NCI-H1092 (cell line): ENCODE measurements at places on chromosomes 1 and 21.

- no peak for DNase-seq
Measured at GRCh38 chr1:188261849-188262248, 1433.1 kb downstream of the PLA2G4A start.

DNA sequence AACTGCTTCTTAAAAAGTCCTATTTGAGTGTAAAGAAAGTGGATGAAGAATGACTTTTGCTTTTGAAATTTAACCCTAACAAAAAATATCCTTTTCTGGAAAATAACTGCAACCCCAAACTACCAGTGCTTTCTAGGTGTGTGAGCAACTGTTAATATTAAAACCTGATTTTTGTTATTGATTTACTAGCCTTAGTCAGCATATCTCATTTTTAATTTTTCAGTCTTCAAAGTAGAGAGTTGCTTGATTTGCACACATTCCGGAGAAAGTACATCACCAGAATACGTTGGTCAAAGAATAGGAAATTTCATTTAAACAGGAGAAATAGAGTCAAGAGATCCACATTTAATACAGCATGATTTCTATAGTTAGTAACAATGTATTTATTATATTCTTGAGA lies 141.8 kb upstream of the ADAMTS5 start:
- no peak for DNase-seq

- no peak for DNase-seq
Measured at GRCh38 chr1:242745079-242745478, 220.6 kb upstream of the PLD5 start.

DNA sequence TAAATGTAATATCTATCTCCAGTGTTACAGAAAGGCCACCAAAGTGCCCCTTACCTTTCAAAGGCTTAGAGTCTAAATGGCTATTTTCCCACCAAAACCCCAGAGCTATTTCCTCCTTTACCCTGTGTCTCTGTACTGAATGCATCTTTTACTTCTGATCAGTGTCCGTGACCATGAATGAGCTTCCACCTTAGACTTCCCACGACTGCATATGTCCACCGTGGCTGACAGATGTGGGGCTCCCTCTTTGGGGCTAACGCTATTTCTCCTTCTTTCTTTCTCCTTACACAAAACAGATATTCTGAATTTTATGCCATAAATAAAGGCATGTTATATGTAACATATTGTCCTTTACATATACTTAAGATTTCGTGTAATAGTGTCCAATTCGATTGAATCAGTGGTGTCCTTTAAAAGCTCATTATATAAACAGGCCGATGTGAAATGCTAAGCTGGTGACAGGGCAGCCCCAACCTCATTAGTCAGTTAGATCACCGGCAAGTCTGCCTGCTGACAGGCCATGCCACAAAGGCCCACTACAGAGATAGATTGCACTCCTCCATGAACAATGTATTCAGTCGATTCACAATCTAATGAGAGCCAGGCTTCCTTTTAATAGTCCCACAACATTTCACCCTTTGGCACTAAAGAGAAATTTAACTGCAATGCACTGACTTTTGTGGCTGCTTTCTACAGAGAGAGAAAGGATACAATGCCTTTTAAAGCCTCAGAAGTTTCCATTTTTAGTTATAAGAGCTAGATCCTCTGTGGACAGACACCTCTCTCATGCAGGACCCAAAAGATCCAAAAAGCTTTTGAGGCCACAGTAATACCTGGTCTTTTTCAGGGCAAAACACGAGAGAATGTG lies 297.9 kb downstream of the PCP4 start:
- no peak for DNase-seq

DNA sequence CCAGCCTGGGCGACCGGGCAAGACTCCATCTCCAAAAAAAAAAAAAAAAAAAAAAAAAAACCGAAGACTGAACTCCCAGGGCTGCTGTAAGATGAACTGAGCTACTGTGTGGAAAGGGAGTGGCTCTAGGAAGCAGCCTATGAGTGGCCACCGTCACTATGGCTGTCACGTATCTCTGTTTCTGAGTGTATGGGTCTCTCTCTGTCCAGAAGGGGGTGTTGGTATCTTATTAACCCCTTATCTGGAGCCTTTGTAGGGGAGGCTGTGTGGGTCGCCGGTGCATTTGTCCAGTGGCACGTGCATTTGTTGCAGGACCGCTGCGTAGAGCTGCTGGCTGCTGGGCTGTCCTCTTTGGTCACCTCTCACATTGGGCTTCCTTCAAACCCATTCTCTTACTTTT lies 326.6 kb downstream of the CAMTA1 start:
- no peak for DNase-seq

GRCh38 chr1:18320051-18320450 lies 160.7 kb upstream of the KLHDC7A start:
- DNase-seq: no peak

DNA sequence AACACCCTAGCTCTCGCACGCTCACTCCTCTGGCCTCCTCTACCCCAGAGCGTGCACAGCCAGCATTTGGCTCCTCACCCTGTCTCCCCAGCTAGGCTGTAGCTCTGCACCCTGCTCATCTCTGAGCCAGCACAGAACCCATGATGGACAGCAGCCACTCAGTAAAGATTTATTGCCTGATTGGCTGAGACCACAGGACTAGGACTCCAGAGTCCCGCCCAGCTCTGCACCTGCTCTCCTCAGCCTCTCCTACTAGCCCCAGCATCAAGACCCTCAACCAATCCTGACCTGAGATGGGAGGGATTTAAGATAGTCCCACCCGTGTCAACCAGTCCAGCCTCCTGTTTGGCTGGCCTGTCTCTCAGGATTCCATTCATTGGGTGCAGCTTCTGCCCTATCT lies 9.3 kb downstream of the C1QB start:
- DNase-seq: peak; percentile 21

DNA sequence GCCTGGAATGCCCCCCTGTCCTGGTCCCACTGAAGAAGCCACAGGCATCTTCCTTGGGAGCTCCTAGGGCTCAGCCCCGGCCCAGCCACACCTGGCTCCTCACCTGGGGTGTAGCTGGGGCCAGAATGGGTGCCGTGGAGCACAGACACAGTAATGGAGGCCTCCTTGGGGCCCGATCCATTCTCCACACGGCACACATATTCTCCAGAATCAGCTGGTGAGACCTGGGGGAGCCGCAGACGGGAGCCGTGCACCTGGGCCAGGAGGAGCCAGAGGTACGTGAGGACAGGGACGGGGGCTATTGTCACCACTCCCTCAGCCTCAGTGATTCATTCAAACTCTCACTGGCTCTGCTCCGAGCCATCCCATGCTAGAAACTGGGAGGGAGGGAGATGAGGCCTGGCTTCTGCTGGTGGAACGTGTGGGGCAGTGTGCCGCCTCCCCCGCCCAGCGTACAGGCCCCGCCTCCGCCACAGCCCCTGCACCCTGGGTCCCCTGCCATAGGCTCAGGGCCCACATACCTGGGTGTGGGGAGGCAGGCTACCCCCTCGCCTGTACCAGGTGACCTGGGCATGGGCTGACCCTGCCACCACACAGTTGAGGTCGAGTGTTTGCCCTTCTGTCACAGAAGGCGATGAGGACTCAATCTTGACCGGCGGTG lies 42.2 kb downstream of the LDLRAD2 start:
- no peak for DNase-seq

GRCh38 chr1:41683681-41684500 lies 199.4 kb upstream of the EDN2 start:
- DNase-seq: no peak

- no peak for DNase-seq
Measured at GRCh38 chr1:99996951-99997350, 27.2 kb downstream of the SLC35A3 start.

DNA sequence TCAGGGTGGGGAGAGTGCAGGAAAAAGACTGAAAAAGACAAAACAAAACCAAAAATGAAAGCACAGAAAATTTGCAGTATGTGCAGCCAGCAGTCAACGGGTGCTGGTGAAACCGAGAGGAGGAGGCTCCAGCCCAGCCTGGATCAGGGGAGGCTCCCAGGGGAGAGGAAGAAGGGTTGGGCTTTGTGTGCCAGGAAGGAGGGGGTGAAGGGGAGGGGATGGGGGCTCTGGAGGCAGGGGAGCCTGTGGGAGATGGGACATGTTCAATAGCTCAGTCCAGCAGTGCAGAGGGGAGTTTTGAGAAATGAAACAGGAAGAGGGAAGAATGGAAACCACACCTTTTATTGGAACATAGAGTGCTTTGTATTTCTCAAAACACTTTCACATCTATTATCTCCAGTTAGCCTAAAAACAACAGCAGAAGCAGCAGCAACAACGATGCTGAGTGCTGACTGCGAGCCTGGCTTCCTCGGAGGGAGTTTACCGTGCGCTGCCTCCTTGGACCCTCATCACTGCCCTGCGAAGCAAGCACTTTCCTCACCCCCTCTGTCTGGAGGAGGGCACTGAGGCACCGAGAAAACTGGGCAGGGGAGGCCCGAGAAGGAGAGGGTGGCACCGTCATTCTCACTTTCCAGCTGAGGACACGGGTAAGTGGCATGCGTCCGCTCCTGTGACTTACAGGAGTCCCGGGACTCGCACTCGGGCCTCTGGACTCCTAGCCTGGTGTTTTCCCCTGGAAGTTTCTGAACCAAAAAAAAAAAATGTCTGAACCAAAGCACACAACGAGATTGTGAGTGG lies 62.9 kb downstream of the MDM4 start:
- peak; percentile 33 for DNase-seq

- DNase-seq: no peak
Measured at GRCh38 chr1:162663589-162664106, 31.4 kb downstream of the DDR2 start.

GRCh38 chr21:41536827-41537103 lies 28.8 kb upstream of the TMPRSS2 start:
- no peak for DNase-seq

- DNase-seq: no peak
Measured at GRCh38 chr1:161885003-161885402, 118.9 kb downstream of the ATF6 start.

GRCh38 chr1:47262787-47263413 lies 30.9 kb upstream of the TAL1 start:
- no peak for DNase-seq

DNA sequence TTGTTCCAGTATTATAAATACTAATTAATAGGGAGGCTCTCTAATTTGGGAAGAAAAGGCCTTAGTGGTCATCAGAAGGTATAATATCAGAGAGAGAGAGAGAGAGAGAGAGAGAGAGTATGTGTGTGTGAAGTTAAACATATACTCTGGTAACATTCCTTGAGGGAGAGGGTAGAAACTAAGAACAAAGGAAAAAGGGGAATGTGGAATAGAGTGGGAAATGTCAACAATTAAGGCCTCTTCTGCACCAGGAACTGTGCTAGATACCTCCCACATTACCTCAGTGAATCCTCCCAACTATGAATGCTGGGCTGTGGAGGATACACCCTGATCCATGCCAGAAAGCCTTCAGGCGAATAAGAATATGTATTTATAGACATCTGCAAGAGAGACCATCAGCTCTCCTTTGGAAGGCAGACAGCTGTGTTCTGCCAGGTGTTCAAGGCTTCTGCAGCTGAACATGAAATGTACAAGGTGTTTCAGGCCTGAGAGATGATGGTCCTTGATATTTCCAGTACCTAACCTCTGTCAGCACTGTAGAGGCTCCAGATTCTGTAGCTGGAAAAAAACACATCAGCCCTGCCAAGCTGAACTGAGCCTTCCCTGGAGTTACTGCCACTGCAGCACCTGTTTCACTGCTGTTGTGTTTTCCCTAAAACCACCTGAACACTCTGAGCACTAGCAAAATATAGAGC lies 29.1 kb downstream of the TBX15 start:
- no peak for DNase-seq

- DNase-seq: no peak
Measured at GRCh38 chr1:184254849-184255248, 132.0 kb upstream of the C1orf21 start.

DNA sequence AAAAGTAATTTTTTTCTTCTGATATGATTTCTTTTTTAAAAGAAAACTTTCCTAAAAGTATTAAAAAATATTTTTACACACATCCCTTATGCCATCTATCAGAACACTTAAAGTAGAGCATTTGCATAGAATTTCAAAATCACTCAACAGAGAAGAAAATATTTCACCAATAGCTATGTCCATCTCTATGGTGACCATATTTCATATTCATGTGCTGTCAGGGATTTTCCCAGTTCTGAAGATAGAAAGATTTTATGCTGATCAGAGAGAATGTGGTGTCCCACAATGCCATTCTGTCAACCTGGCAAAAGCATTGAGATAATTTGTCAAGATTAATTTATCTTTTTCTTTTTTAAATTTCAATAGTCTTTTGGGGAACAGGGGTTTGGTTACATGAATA lies 87.0 kb downstream of the C4BPA start:
- DNase-seq: no peak

DNA sequence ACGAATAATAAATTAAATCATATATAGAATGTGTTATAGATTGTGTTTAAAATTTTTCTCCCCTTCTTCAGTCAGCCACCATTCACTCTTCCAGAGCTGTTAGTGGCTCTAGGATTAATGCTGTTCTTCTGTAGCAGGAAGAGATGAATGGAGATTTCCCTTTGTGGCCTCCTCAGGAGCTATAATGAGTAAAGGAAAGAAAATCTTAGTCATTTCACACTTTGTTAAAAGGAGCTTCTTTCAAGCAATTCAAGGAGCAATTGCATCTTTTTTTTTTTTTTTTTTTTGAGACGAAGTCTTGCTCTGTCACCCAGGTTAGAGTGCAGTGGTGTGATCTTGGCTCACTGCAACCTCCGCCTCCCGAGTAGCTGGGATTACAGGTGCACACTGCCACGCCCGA lies 23.7 kb upstream of the TMCO2 start:
- no peak for DNase-seq

DNA sequence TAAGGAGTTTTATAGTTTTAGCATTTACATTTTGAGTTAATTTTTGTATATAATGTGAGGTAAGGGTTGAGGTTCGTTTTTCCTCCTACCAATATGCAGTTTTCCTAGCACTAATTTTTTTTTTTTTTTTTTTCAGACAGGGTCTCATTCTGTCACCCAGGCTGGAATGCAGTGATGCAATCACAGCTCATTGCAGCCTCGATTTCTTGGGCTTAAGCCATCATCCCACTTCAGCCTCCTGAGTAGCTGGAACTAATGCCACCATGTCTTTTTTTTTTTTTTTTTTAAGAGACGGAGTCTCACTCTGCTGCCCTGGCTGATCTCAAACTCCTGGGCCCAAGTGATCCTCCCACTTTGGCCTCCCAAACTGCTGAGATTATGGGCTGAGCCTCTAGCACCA lies 2.5 kb upstream of the UBASH3A start:
- no peak for DNase-seq

- DNase-seq: no peak
Measured at GRCh38 chr1:103194984-103195383, 86.7 kb upstream of the COL11A1 start.

DNA sequence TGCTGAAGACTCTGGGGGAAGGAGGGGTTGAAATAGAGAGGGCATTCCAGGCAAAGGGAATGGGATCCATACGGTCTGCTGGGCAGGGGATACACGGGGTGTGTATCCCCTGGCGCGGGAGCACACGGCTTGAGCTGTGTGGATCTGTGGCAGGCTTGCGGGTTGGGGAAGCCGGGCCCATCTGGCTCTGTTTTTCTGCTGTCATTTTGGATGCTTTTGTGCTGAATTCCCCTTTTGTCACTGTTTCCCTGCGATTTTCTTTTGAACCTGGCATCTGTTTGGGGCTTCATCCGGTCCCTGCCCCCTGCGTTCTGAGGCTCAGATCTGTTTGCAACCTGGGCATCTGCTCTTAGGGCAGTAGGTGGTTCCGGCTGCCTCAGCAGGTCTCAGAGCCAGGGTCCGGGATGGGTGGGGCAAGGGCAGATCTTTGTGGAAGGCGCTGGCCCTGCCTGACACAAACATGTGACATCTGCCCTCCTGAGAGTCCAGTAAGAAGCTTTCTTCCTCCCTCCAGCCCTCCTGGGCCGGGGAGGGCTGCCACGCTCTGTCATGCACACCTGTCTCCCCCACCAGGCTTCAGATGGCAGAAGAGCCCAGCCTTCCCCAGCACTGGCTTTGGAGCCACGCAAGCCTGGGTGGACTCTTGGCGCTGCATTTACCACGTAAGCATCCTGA lies 84.0 kb downstream of the IGSF21 start:
- no peak for DNase-seq

GRCh38 chr1:40887012-40887378 lies 24.8 kb upstream of the CITED4 start:
- DNase-seq: no peak
